ENCODE measurements at places on chromosomes 5 and 9.

- no peak for DNase-seq
These were observed 264.9 kb downstream of the CD180 start for GRCh38 chr5:66931651-66932050.

GRCh38 chr9:126448136-126448535 is 121.5 kb downstream of the MVB12B start:
- DNase-seq: no peak

- DNase-seq: no peak
These were observed 130.1 kb upstream of the SLC44A1 start for GRCh38 chr9:105114318-105114717.

DNA sequence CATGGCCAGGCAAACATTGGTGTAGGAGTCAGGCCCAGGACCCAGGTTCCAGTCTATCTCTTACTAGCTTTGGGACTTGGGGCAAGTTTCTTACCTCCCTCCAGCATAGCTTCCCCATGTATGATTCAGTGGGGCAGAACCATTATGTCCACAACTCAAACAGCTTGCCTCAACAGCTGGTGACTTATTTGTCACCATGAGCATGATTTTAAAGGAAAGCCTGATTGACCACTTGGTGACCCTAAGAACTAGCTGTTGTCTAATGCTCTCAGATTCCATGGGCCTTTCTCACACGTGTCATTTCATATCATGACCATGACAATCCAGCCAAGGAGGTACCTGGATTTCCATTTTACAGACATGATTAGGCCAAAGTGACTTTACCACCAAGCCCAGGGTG is 126.4 kb downstream of the TTLL11 start:
- no peak for DNase-seq

Measured in H1 (cell line).